ENCODE measurements at places on chromosomes 5 and 9. TPM values are rescaled to one million over a fixed set of nuclear protein-coding genes. Genes with fewer than 3 reads are reported as not detected.

The SLC9A3 gene
- total RNA-seq = 1.0 TPM

The DNAH5 gene
- 0.50 TPM for total RNA-seq

The CMYA5 gene
- 0.34 TPM for total RNA-seq

The CHMP5 gene
- 151 TPM for total RNA-seq

The BTNL3 gene
- total RNA-seq = not detected

The CARTPT gene
- not detected for total RNA-seq

The GABRA1 gene
- not detected for total RNA-seq

The NMUR2 gene
- total RNA-seq = not detected

The EQTN gene
- total RNA-seq = 0.14 TPM

The NME5 gene
- under 0.01 TPM for total RNA-seq

The SMIM33 gene
- not detected for total RNA-seq

The ACOT12 gene
- total RNA-seq = not detected

The PCDHGB3 gene
- 2.1 TPM for total RNA-seq

The RNF208 gene
- total RNA-seq = 0.34 TPM

The CBY3 gene
- not detected for total RNA-seq

The PHPT1 gene
- 91.8 TPM for total RNA-seq

The OR1L8 gene
- not detected for total RNA-seq

The CDKN2AIPNL gene
- total RNA-seq = 44.4 TPM

The EEIG1 gene
- total RNA-seq = 9.9 TPM

The SAXO1 gene
- under 0.01 TPM for total RNA-seq

The ST6GALNAC4 gene
- total RNA-seq = 42.9 TPM

The PCDHA11 gene
- 2.5 TPM for total RNA-seq

The TMC1 gene
- 0.71 TPM for total RNA-seq

The IFNB1 gene
- under 0.01 TPM for total RNA-seq

The AK8 gene
- 0.34 TPM for total RNA-seq

The NTRK2 gene
- total RNA-seq = under 0.01 TPM

The ADAMTS13 gene
- total RNA-seq = 3.8 TPM

The SHOC1 gene
- total RNA-seq = 0.07 TPM

The CYLC2 gene
- total RNA-seq = not detected

The MAN1B1 gene
- total RNA-seq = 62.5 TPM

The FGD3 gene
- 0.34 TPM for total RNA-seq

The PCDHGC5 gene
- 1.1 TPM for total RNA-seq

The OBP2B gene
- total RNA-seq = not detected

The SH3RF2 gene
- 32.2 TPM for total RNA-seq

The ARL14EPL gene
- not detected for total RNA-seq

The CXCL14 gene
- 0.34 TPM for total RNA-seq

The VCAN gene
- 205 TPM for total RNA-seq

The PPWD1 gene
- 27.7 TPM for total RNA-seq

The OR1J2 gene
- not detected for total RNA-seq

The GARIN3 gene
- not detected for total RNA-seq

The WASHC1 gene
- 7.4 TPM for total RNA-seq

The PDE8B gene
- under 0.01 TPM for total RNA-seq

The CSF2 gene
- total RNA-seq = 0.50 TPM

The SPTLC1 gene
- total RNA-seq = 146 TPM

The NR3C1 gene
- total RNA-seq = 47.6 TPM

The CTXN3 gene
- not detected for total RNA-seq

The IFNE gene
- total RNA-seq = 3.4 TPM

The SURF6 gene
- 9.2 TPM for total RNA-seq

The AGXT2 gene
- not detected for total RNA-seq

The STING1 gene
- 11.2 TPM for total RNA-seq
